ENCODE measurements at places on chromosomes 16 and 17.
A peak's percentile ranks its signal among the peaks of the same experiment; 100 is the strongest.

DNA sequence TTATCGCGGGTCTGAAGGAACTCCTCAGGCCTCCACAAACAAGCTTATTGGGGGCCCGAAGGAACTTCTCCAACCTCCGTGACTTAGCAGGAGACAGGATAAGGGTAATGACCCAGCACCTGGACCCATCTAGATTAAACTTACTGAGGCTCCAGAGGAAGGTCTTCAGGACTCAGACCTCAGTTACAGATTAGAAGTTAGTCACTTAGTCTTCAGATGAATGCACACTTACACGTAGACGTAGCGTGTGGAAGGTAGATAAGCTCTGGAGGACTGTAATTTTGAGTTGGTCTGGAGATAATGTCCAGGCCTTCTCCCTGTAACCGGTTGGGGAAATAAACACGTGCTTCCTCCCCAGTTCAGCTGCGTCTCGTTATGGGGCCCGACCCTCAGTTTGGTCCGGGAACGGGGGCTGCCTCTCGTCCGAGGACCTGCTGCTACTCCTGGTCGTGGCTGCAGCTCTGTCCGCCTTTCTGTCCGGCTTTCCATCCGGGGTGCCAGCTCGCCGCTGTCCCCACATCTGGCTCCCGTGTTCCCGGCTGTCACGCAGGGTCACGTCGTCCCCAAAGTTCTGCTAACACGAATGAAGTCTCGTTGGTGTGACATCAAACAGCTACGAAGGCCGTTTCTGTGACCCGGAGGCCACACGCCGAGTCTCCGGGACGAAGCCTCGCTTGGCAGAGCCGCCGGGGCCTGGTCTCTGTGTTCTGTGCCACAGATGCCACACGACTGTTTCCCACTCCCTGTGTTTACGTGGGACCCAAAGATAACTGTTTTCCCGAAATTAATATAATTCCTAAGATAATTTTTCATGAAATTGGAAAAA is 11.8 kb upstream of the SECTM1 start:
- DNase-seq = no peak

DNA sequence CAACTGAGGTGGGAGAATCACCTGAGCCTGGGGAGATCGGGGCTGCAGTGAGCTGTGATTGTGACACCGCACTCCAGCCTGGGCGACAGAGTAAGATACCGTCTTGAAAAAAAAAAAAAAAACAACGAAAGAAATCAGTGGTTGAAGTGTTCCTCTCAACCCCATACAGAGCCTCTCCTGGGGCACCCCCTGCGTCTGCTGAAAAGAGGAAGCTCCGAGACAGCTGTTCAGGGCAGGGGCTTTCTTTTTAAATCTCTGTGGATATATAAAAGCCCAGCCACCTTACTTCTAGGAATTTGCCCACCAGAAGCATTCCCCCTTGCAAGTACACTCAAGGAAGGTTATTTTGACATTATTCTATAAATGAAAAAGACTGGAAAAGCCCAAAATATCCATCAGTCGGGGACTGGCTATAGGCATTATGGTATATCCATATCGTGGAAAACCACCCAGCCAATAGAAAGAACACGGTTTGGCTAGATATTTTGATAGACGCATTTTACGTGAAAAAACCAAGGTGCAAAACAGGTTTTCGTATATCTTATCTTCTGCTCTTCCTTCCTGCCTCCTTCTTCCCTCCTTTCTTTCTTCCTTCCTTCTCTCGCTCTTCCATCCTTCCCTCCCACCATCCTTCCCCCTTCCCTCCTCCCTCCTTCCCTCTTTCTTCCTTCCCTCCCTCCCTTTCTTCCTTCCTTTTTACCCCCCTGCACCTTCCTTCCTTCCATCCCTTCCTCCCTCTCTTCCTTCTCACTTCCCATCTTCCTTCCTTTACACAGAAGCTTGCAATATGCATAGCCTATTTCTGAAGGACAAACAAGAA is 9.2 kb upstream of the CCL22 start:
- DNase-seq = no peak

- no peak for DNase-seq
Observed at GRCh38 chr17:31931756-31932155, 5.1 kb upstream of the SUZ12 start.

DNA sequence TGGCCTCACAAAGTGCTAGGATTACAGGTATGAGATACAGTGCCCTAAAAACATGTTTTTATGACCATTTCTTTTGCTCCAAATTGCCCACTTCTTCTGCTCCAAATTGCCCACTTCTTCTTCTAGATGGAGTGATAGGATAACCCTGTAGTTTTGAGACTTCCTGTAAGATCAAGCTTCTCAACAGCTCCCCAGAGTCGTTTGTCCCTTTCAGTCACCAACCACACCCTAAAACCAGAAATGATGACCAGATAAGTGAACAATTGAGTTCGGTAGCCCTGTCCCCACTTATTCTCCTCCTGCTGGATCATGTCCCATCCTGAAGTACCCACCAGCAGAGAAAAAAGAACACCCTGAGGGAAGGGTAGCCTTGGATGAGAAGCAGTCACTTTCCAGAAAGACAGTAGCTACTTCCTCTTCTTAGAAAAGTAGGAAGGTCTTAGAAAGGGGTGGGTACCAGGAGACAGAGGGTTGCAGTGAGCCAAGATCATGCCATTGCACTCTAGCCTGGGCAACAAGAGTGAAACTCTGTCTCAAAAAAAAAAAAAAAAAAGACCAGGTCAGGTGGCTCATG is 2.5 kb downstream of the ODAD4 start:
- peak; percentile 23 for DNase-seq

DNA sequence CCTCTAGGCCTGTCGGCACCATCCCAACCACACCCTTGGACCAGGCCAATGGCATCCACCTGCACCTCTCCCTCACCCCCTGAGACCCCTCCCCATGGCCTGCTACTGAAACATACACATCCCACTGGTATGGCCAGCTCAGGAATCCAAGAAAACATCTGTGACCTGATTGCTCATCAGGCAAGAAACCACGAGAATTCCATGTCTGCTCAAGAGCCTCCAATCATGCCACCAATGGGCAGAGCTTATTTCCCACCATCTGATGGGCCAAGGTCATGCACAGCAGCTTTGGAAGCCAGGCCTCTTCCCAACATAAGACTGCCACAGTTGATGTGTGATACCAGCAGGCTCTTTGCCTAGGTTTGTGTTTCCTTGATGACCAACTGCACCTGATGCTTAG is 190.1 kb downstream of the C16orf78 start:
- no peak for DNase-seq

- no peak for DNase-seq
Observed at GRCh38 chr17:61908292-61909037, 19.3 kb downstream of the INTS2 start.

DNA sequence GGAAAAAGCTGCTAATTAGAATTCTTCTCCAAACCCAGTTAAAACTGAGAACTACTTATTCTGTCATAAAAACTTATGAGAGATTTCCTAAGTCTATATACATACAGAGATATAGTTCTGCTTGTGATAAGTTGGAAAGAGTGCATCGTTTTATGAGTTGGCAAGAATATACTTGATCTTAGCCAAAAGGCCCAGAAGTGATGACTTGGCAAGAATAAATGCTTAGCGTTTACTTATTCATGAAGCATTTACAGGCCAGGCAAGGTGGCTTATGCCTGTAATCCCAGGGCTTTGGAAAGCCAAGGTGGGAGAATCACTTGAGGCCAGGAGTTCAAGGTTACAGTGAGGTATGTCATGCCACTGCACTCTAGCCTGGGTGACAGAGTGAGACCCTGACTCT is 81.7 kb downstream of the CYB561 start:
- no peak for DNase-seq

GRCh38 chr16:3035972-3036725 is 595 bp downstream of the BICDL2 start:
- DNase-seq = no peak

DNA sequence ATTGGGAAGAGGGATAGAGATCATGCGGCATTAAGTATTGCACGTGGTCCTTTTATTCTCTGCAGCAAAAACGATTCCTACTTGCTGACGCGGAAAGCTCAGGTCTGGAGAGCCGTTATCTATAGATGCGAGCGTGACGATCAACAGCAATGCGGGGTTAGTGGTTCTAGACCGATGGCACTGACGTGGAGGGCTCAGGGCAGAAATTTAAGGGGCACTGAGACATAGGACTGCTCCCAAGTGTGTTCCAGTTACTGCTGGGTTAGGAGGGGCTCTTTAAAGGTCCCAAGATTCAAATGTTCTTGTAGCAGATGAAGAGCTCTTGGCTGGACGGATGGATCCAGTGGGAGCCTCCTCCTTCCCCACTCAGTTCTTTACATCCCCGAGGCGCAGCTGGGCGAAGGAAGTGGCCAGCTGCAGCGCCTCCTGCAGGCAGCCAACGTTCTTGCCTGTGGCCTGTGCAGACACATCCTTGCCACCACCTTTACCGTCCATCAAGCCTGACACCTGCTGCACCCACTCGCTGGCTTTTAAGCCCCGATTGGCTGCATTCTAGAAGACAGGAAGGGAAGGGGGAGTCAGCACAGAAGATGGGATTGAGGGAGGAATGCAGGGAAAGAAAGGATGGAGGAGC is 732 bp upstream of the EXOSC6 start:
- no peak for DNase-seq

GRCh38 chr16:57786632-57787518 is 15.4 kb downstream of the KIFC3 start:
- peak; percentile 72 for DNase-seq

DNA sequence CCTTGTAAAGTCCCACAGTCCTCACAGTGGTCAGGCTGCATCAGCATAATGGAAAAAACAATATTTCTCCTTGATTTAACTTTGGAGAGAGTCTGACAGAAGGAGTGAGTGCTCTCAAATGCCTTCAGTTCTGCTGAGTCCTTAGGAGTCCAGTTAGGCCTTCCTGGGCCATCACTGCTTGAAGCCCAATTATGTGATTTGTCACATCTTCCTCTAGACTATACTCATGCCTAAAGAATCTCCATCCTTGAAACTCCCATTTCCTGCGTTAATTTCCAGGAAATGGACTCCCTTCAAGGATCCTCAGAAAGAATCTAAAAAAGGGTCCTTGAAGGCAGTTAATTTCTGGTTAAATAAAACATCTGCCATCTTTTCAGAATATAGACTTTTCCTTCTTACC is 52.8 kb downstream of the SLFN5 start:
- no peak for DNase-seq

- peak; percentile 73 for DNase-seq
Observed at GRCh38 chr16:56625140-56625942, at the start of gene MT1E. TSS of gene MT1E (plus strand) at chr16:56625781. CDS start at chr16:56625852, 71 bp downstream.

GRCh38 chr16:89386306-89387185 is 103.8 kb downstream of the ANKRD11 start:
- DNase-seq = no peak

DNA sequence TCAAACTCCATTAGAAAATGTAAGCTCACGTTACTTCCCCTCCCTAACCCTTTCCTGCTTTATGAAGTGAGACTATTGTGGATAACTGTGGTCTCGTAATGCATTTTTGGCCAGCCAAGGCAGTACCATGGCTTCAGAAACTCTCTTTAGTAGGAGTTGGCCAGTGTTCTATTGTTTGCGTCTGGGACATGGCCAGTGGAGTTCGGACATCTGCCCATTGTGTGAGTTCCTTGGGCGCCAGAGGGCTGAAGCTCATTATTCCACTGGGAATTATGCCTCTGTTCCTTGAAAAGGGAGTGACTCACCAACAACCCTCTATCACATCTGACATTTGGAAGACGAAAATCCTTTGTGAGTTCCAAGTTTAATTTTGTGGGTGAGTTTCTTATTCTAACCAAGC is 319.5 kb upstream of the SOX9 start:
- DNase-seq = peak; percentile 78

DNA sequence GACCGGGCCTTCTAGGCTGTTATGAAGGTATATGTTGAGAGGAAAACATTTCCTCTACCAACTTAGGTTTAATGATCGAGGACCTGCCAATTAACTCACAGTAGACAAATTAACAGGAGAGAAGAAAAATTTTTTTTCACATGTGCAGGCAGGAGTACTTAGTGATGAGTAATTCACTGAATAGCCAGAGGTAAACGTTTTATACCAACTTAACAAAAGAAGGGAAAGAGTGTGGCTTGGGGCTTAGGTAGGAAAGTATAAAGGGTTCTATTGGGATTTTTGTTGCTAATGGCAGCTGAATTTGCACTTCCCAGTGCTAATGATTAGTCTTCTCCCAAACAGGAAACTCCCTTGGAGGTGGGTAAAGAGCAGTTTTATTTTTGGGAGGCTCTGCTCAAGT is 121.6 kb upstream of the HS3ST4 start:
- DNase-seq = no peak

DNA sequence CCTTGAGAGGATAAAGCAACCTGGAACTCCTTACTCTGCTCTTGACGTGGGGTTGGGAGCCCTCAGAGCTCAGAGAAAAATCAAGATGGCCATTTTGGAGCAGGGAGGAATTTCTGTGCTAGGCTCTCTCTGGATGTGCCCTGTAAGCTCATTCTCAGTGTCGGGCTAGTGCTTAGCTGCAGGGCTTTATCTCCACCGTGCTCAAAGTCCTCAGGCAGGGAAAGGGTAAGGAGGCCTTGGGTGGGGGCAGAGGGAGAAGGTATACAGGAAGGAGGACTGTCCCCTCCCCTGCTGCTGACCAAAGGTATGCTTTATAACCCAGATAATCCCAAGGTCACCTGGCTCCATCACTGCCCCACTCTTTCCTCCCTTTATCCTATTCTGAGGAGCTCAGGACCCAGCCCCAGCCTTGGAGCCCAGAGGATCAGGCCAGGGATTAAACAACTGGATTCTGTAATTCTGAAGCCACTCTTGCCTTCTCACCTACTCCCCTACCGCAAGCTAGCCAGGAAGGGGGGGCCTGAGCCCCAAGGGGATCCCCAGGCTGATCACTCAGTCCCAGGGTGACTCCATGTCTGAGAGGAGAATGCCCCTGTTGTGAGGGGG is 1.1 kb downstream of the DHRS11 start:
- DNase-seq = no peak

DNA sequence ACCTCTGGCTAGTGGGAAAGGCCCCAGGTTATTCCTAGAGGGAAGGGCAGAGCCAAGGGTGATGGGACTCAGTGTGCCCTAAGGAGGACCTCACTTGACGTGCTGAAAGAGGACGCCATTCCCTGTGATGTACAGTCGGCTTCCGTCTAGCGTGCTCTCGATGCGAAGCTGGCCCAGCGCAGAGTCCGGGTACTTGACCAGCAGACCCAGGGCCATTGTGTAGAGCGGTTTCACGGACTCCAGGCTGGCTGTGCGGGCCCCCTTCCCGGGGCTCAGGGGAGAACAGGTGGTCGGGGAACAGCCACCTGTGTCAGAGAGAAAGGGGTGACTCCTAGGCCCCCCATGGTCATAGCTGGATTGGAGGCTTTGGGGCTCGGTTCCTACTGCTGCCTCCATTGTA is 19.9 kb downstream of the PLEKHG4 start:
- DNase-seq = no peak

GRCh38 chr16:28977703-28978662 is 3.4 kb downstream of the SPNS1 start:
- no peak for DNase-seq

DNA sequence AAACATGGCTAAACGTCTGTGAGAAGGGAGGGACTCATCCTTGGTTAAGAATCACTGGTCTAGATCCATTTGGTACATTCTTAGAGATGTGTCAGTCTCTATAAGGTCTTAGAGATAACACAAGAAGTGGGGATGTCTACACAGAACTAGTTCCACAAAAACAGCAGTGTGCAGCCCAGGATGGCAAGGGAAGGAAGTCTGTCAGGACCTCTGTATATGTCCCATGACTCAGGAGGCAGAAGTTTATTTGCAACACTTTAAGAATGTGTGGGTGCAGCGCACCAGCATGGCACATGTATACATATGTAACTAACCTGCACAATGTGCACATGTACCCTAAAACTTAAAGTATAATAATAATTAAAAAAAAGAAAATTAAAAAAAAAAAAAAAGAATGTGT is 548.5 kb upstream of the SOX9 start:
- DNase-seq = no peak
